ENCODE measurements at places on chromosomes 6 and 20.

DNA sequence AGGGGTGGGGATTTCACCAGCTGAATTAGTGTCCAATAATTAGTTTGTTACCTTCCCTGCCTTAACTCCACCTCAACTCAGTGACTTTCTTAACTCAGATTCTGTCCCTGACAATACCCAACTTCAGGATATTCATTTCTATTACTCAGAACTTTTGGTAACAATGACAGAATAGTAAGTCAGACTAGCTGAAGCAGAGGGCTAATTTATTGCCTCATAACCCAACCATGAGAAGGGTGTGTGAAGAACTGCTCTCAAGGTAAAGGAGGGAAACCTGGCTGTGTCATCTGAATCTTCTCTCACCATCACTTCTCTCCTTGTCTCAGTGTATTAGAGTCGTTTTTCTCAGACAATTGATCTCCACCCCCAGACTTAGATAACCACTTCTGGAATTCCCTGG lies 1.2 kb upstream of the PI3 start:
- DNase-seq = no peak

GRCh38 chr20:50368813-50369224 lies 141.4 kb upstream of the PTPN1 start:
- DNase-seq = no peak

DNA sequence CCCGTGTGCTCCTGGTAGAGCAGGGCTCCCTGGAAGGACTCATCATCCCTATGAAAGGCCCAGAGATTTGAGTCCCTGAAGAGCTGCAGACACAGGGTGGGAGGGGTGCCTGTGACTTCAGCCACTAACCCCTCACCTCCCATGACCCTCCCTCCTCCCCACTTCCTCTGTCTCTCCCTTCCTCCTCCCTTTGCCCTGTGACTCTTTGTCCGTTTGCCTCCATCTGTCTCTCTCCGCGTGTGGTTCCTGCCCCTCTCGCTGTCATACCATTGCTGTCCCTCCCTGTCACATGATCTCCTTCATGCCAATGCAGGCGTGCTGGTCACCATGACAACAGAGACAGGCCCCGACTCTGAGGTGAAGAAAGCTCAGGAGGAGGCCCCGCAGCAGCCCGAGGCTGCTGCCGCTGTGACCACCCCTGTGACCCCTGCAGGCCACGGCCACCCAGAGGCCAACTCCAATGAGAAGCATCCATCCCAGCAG lies 19.0 kb downstream of the EPB41L1 start:
- DNase-seq = no peak

DNA sequence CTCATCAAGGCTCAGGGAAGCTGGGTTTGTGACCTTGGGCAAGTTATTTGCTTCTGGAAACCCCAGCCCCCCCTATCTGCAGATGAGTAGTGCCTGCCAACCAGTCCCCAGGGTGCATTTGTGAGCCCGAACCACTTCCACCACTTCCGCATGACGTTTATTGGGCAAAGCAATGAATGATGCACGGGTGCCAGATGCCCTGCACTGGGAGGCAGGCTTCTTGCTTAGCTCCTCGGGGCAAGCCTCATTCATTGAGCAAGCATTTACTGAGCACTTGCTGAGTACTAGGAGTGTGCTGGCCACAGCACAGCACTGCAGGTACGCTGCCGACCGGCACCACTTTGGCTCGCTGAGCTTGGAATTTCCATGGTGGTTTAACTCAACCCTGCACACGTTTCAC lies 60.2 kb downstream of the GNAS-AS1 start:
- DNase-seq = no peak

DNA sequence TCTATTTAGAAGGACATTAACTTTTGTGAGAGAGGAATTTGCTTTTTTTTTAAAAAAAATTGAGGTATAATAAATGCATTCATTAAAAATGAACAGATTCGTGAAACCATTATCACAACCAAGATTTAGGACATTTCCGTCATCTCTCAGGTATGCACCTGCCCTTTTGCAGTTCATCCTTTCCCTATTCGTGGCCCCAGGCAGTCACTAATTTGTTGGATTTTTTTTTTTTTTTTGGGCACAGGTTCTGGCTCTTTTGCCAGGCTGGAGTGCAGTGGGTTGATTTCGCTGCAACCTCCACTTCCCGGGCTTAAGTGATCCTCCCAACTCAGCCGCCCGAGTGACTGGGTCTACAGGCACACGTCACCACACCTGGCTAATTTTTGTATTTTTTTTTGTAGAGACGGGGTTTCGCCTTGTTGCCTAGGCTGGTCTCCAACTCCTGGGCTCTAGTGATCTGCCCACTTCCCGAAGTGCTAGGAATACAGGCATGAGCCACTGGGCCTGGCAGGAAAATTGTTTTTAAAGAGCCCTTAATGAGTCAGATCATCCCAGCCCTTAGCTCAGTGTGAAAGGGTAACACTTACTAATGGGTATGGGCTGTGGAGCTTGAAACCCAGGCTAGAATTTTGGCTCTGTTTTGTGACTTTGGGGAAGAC lies 9.2 kb downstream of the PHF3 start:
- DNase-seq = no peak

GRCh38 chr6:27290065-27290849 lies 21.8 kb downstream of the POM121L2 start:
- DNase-seq = no peak

GRCh38 chr20:24096264-24096663 lies 107.7 kb upstream of the GGTLC1 start:
- no peak for DNase-seq

GRCh38 chr6:170130201-170130621 lies 160.7 kb downstream of the DLL1 start:
- no peak for DNase-seq

GRCh38 chr6:35368038-35368887 lies 25.9 kb downstream of the PPARD start:
- no peak for DNase-seq

GRCh38 chr20:51322164-51322707 lies 220.3 kb downstream of the NFATC2 start:
- DNase-seq = no peak

DNA sequence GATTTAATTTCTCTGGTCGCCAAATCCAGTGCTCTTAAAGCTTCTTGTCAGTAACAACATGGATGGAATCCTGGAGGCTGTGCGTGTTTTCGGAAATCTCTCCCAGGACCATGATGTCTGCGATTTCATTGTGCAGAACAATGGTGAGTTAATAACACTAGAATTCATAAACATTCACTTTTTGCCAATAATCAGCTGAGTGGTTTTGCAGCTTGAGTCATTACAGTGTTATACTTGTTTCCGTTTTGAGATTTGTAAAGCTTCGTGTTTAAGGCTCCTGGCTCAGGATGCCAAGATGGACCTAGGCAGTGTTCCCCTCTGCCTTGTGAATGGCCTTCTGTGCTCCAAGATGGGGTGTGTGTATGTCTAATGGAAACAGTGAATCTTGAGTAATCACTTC lies 113.8 kb downstream of the ARMC2 start:
- no peak for DNase-seq

DNA sequence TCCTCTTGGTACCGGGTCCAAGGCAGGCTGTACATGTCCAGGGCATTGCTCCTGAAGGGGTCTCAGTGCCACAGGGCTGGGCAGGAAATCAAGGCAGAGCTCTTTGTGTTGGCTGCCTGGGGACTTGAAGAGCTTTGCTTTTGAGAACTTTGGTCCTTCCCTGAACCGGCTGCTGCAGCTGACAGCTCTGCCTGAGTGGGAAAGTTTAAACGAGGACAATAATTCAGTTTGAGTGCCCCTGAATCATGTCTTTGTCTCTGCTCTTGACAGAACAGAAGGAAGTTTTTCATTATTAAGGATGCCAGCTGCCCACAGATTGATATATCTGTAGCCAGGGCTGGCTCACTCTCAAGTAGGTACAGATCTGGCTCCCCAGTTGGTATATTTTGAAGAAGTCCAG lies 56.1 kb downstream of the ANKRD6 start:
- no peak for DNase-seq
